Stimulated activated CD4-positive, alpha-beta T cell treated with anti-CD3 and anti-CD28 coated beads, Interleukin-2, amount 100 ng/mL, for 24 hours (primary cell): ENCODE measurements at places on chromosomes 12 and 14.

DNA sequence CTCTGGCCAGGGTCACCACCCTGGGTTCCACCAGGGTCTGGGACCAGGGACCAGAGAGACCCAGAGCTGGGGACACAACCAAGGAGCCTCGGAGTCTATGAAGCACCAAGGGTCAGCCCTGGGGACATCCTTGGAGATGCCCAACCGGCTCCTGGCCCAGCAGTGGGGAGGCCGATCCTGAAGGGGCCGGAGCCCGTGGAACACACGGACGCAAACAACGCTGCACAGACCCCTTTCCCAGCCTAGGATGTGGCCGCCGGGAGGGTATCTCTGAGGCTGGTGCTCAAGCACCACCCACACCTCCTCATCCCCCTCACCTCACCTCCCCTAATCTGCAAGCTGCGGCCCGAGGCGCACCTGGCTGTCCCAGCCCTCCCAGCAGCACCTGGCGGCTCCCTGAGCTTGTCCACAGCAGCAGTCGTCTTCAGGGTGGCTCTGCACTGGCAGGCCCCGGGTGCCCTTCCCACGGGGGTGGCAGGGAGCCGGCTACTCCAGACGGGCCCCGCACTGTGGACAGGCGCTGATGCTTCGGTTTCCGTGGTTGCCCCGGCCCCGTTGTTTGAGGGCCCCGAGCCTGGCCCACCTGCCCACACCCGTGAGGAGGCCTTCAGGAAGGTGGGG is 146.8 kb upstream of the C14orf180 start:
- no peak for DNase-seq

- DNase-seq: no peak
These were observed 52.9 kb downstream of the PPP4R4 start for GRCh38 chr14:94227029-94227428.

DNA sequence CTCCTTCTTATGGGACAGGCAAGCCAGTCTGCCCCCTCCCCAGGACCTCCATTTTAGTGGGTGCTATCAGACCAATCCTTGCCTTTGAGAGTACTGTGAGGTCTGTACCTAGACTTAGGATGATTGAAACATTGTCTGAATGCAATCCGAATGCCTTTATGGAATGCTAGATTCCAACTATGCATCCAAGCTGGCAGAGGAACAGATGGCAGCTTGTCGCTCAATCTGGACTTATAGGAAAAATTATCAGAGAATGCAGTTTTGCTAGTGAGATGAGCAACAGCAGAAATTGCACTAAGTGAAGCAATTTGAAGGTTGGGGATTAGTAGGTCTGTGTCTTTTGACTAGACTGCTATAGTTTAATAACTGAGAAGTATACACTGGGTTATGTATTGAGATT is 109.1 kb downstream of the DYRK2 start:
- DNase-seq: no peak

DNA sequence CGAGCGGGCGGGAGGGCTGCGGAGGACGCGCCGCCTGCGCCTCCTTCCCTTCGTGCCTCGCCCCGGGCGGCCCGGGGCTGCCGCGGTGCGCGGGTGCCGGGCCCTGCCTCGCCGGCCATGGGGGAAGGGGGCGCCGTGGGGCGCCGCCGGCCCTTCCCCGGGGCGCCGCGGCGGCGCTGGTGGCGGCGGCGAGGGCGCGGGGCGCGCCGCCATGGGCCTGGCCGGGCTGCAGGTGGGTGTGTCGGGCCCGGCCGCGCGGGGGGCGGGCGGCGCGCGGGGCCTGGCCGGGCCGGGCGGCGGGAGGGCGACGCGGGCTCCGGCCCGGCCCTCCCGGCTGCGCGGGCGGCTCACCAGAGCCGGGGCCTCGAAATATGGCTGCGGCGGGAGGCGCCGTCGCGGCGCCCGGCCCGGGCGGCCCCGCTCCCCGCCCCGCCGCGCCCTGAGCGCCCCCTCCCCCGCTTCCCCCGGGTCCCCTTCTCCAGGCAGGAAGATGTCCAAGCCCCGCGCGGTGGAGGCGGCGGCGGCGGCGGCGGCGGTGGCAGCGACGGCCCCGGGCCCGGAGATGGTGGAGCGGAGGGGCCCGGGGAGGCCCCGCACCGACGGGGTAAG is 5.1 kb downstream of the KMT5A start:
- DNase-seq: no peak

DNA sequence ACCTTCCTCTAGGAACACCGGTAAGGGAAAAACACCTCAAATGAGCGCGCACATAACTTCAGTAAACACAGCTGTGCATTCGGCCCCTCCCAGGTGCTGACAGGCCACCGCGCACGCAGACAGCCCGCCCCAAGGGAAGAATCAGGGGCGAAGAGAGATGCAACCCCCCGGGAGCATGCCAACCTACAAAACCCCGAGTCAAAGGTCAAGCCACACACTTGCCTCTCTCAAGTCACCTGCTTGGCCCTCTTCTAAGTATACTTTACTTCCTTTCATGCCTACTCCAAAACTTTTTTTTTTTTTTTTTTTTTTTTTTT is 2.3 kb upstream of the CYP46A1 start:
- DNase-seq: no peak

- peak; percentile 55 for DNase-seq
These were observed 802 bp downstream of the SUSD6 start for GRCh38 chr14:69612014-69612782.

DNA sequence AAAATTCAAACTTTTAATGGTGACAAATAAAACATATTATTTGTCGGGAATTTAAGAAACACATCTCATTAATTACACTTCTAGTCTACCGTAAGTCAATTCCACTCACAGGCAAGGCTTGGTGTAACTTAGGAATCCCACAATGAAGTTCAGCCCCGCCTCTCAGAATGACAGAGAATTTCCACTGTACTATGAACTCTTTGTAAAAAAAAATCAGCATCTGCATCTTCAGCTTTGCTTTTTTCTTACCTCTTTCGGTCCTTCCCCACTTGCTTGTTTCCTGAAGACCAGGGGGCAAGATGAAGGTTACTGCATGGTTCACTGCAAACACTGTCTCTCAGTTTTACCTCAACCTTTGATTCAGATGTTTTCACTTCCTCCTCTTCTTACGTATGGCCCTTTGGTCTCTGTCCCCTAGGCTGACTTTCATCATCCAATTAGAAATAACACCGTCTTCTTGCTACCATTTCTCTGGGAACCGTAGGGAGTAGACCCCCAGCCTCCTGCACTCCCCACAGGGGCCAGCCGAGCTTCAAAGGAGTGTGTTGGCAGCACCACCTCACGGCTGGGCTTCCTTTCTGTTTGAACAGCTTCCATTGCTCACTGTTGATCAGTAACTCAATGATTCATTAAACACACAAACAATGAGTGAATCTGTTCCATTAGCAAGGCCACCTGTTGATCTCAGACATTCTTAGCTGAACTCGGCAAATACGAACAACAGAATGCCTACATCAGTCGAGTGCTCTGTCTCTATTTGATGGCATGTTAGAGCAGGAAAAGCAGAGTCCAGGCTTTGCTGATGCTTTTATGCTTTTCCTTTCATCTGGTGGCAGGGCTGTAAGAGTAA is 343.0 kb downstream of the BMP4 start:
- DNase-seq: no peak
